ENCODE measurements at places on chromosomes 2 and 18.

DNA sequence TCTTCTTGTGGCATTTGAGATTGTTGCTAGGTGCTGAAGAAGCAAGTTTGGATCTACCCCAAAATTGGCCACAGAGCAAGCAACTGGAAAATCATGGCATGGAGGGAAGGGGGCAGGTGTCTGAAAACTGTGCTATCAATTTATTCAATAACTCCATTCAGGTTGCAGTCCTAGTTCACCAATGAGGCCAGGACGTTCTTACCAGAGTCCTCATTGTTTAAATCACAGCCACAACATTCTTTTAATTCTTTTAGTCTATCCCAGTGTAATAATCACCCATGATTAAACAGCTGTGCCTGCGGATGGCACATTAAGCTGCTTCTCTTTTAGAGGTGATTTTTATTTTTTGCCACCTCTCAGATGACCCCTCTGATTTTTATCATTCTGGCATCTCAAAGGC lies 103.5 kb downstream of the ANKRD44 start:
- DNase-seq: no peak

DNA sequence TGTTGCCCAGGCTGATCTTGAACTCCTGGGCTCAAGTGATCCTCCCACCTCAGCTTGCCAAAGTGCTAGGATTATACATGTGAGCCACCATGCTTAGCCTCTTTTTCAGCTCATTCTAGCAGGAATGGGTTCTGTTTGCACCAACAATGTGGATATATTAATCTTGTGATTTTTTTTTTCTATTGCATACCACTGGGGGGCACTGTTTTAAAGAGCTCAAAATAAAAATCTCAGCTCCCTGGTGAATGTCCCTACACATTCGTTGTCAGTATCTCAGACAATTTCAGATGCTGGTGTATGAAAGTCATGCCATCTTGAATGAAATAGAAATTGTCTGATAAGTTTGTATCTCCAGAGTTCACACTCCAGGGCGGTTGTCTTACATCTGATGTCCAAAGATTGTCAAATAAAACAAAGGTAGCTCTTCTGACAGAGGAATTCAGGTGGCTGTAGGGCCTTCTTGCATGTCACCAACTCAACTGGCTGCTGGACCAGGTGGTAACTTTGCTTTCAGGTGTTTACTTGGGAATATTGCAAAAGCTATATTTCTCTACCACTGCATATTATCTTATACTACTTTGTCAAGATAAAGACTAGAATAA lies 3.1 kb upstream of the MATN3 start:
- no peak for DNase-seq

DNA sequence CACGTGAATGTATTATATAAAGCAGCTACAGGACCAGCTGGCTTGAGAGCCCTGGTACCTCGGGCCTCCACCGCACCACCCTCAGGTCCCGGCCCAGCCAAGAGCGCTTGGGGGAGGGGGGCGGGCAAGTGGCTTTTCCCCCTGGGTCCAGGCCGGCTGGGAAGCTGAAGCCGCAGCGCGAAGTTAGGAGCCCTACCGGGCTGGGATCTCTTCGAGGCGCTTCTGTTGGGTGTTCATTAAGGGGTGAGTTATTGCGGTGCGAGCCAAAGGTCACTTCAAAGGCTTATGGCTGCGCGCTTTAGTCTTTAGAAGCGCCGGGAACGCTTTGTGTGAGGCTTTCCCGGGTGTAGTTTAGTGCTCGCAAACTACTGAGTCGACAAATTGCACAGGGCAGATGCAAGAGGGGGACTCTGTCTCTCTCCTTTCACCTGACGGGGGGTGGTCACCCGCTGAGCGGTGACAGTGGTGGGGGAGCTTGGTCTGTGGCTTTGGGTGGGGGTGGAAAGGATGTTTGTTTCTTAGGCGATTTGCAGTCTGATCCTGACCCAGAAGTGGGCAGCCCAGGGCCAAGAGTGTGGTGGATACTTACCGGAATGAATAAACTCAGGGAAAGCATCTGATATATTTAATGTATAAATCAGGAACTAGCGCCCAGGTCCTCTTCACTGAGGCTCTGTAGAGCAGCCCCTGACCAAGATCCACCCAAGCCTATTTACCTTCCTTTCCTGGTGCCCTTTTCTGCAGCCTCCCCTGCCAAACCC lies 6.0 kb downstream of the HOXD3 start:
- no peak for DNase-seq

- DNase-seq: no peak
Measured at GRCh38 chr18:51941999-51942398, 398.0 kb upstream of the DCC start.

DNA sequence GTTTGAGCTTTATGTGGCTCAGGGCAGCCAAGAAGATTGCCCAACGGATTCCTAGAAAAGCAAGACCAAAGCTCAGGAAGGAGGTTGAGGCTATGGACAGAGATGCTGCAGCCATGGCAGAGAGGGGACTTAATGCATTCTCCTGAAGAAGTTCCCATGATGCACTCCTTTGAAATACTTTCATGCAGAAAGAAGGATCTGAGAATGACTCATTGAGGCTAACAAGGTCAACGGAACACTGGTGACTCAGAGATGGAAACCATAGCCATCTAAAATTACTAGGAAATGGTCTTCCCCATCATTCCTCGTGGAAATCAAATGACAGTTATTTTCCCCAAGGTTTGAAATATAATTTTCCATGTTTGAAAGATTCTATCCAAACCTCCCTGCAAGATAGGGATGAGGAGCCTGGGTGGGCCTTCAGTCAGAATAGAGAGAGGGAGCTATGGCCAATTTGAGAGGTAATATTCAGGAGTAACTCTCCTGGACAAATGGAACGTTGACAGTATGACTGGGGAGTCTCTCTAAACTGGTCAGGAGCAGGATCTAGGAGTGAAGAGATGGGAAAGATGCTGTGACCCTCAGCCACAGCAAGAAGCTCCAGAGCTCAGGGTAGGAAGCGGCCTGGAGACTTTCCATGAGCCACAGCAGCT lies 63.0 kb downstream of the REEP1 start:
- no peak for DNase-seq

DNA sequence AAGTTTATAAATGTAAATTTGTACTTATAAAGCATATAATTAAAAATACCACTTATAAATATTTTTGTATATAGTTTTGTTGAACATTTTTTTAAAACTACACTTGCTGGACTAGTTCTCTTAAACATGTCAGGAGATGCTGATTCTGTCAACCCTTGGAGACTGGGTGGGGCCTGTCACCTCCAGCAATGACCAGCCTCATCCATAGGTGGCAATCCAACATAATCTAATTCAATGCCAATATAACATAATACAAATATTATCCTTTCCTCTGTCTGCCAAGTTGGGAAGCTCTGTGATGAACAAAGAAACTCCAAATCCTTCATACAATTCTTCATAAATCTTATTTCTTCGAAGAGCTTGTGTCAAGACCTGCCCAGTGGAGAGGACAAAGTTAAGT lies 140.4 kb downstream of the RBMS1 start:
- peak; percentile 9 for DNase-seq

Measured in WERI-Rb-1 (cell line).